ENCODE measurements at places on chromosomes 12 and 14. TPM values are rescaled to one million over a fixed set of nuclear protein-coding genes. Genes with fewer than 3 reads are reported as not detected.

DNA sequence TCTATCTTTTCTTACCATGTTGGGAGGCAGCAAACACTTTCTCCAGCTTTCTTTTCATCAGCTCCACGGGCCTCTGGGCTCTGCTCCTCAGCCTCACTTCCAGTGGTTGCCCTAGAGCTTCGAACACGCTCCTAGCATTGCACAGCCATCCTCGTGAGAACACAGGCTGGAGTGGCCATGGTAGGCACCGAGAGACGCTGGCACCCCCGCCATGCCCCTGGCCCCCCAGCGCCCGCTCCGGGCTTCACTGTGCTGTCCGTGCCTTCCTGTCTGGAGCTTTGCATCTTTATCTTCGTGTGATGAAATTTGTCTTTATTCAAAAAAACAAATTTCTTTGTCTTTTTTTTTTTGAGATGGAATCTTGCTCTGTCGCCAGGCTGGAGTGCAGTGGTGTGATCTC, 352.2 kb downstream of the TMEM121 start:
- DNase-seq, result no peak

RNF212B gene
- total RNA-seq, result not detected

DNA sequence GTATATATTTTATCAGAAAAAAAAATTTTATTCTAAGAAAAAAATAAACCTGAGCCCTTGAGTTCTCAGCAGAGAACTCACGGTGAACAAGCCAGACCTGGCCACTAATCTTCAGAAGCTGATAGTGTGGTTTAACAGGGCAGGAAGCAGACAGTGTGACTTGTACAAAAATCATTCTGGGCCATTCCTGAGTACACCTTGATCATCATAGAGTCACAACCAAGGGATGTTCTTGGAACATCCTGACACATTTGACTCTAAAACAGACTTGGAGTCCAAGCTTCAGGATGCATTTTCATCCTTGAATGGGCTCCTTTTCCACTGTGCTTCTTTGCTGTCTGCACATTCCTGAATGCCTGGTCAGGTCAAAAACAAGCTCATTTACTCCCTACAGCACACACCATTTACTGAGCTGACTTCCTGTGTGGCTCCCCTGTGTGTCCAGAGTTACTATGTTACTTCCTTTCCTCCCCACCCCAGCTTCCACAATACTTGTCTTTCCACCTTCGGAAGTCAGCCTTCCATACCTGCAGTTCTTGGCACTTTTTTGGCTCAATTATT, 112.0 kb downstream of the ANO6 start:
- no peak for DNase-seq

PLEKHD1 gene
- total RNA-seq, result not detected

ITGA5 gene
- 20.6 TPM for total RNA-seq

- DNase-seq, result no peak
These were observed 74.2 kb downstream of the TESC start for GRCh38 chr12:117024961-117025480.

DNA sequence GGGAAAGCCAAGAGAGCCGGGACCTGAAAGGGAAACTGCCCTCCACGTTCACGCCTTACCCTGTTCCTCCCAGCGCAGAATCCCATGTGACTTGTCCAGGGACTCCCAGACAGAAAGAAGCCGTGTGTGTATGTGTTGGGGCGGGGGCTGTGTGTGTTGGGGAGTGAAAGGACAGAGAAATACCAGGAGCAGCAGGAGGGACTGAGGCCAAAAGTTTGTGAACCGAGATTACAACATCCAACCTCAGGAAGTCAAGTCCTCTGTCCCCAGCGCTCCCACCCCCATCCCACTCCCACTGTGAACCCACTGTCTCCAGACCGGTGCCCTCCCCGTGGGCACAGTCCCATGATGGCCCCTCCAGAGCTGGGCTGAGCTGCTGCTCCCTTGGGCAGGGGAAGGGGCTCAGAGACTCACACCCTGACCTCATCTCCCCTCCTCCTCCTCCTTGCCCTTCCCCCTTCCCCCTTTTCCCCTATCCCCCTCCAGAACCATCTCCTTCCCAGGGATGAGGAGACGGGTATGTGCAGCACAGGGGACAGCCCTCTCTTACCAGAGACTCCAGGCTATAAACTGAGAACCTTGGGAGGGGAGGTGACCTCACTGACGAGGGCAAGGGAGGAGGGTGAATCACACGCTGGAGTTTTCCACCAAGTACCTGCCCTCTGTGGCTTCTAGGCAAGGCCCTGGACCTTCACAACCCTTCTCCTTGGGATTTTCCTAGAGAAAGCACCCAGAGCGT, at the start of gene SLC6A12:
SLC6A12 (minus strand) TSS at position 155 of the 739 bp plus-strand sequence. CDS start 4,171 bp downstream, outside the sequence.
- DNase-seq, result no peak

TMTC1 gene
- total RNA-seq, result 0.22 TPM

DAO gene
- total RNA-seq, result not detected

DNA sequence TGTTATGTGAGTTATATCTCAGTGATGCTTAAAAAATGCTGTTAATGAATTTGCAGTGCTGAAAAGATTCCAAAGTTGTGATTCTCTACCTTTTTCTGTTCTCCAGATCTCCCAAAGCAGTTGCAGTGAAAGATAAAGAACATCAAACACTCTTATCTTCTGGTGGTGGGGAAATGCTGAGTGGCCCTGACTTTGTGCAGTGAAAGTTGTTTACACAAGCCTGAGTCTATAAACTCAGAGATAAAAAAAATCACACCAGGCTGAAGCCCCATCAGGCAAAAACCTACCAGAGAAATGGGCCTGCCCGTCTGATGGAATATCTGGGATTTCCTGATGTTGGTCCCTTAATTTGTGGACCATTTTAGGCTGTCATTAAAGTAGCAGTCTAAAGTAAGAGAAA, 46.1 kb downstream of the RASSF3 start:
- no peak for DNase-seq

GRCh38 chr14:97253756-97254155, 456.6 kb downstream of the VRK1 start:
- no peak for DNase-seq

DNA sequence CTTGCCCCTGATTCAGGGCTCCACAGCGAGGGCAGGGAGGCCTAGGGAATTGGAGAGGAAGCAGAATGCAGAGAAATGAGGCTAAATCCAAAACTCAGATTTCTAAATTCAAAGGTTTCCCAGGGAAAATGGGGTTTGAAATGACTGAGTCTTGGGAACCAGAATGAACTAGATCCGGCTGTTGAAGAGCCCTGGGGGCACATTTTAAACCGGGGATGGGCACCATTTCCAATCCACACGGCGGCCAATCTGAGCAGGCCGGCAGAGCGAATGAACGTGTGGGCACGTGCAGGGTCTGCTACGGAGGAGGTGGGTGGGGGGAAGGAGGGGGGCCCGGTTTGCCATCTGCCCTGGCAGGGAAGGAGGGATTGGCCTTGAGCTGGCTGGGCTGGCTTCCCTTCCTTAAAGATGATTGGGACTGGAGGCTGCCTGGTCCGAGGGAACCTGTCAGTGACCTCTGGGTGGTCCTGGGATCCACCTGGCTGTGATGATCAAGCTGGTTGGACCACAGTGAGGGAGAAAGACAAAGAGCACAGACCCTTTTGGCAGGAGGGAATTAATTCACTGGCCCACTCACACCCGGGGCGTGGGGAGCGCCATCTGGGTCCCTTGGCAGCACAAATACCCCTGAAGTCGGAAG, 161.0 kb downstream of the RBM19 start:
- DNase-seq, result no peak

DNA sequence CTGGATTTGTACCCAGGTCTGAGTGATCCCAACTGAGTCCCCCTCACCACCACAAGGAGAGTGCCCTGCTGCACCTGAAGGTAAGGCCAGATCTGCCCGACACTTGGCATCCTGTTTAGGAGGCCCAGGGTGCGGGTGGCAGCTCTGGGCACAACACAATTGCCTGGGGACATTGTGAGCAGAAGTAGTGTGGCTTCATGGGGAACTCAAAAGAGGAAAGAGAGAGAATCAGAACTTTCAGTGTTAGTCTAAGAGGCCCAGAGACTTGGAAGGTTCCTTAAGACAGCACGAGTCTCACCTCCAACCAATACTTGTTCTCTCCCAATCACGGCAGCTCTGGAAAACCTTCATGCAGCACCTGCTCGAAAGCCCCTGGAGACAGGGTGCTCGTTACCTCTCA, 6.6 kb upstream of the SLC8B1 start:
- no peak for DNase-seq

DNA sequence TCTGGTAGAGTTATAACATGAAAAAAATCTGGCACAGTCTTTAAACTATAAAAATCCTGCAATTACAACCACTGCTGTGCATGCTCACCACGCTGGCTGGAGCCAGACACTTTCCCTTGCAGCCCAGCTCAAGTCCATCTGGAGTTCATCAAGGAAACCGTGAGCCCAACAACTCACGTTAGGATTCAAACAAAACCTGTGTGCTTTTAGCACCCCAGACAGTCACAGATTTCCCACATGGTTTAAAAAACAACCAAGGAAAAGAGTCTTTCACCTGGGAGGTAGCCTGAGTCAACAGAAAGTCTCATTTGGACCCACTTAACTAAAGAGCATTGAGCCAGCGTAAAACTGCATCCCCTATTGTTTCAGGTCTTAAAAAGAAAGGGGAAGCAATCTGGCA, 4.7 kb downstream of the LRIG3 start:
- DNase-seq, result no peak

CLEC2B gene
- 29.5 TPM for total RNA-seq

- DNase-seq, result no peak
These were observed 755.4 kb downstream of the SLC6A15 start for GRCh38 chr12:84157170-84157569.

FKBP4 gene
- 64.1 TPM for total RNA-seq

MYH6 gene
- 2.1 TPM for total RNA-seq

INSM2 gene
- not detected for total RNA-seq

GRCh38 chr12:43758247-43758727, 303 bp downstream of the PUS7L start:
- no peak for DNase-seq

DNA sequence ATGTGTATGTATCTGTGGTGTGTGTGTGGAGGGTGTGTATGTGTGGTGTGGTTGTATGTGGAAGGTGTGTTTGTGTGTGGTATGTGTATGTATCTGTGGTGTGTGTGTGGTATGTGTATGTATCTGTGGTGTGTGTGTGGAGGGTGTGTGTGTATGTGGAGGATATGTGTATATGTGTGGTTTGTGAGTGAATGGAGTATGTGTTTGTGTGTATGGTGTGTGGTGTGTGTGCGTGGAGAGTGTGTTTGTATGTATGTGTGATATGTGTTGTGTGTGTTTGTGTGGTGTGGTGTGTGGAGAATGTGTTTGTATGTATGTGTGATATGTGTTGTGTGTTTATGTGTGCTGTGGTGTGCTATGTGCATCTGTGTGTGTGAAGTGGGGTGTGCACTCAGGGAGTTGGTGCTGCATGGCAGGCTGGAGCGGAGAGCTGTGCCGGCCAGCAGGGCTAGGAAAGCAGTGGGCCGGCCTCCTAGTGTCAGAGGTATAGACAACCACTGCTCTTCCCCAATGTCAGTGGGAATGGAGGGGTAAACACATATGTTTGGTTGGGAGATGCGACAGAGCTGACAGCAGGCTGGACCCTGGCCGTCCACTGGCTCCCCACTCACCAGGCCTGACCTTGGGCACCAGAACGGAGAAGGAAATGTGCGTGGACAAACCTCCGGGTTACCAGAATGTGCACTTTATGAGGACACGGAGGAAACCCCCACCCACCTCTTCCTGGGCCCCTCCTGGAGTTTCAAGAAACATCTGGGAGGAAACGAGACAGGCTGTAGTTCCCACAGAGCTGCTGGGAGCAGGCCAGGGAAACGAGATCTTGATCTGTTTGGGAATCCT, 60.7 kb downstream of the CLMN start:
- no peak for DNase-seq

SLC15A4 gene
- total RNA-seq, result 19.4 TPM

- no peak for DNase-seq
These were observed 27.7 kb downstream of the FBLN5 start for GRCh38 chr14:91919814-91920213.

- DNase-seq, result no peak
These were observed 5.8 kb upstream of the PSMC6 start for GRCh38 chr14:52701223-52701622.

OR6C65 gene
- not detected for total RNA-seq

HEBP1 gene
- total RNA-seq, result 28.3 TPM

DNA sequence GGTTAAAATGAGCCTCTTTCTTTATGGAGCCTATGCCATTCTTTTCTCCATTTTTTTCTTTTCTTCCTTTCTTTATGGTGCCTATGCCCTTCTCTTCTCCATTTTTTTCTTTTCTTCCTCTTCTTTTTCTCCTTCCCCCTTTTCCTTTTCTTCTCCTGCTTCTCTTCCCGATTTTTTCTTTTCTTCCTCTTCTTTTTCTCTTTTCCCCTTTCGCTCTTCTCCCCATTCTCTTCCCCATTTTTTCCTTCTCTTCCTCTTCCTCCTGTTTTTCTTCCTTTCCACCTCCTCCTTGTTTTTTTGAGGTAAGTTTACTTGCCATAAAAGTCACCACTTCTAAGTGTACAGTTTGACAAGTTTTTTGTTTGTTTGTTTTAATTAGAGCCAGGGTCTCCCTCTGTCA, 50.1 kb downstream of the KIAA0586 start:
- no peak for DNase-seq

GRCh38 chr12:52364061-52364460, 3.2 kb downstream of the KRT85 start:
- no peak for DNase-seq

GRCh38 chr14:100124551-100125088, 34.8 kb downstream of the DEGS2 start:
- no peak for DNase-seq

GRCh38 chr12:32768518-32768917, 12.8 kb upstream of the YARS2 start:
- no peak for DNase-seq

NOC4L gene
- total RNA-seq, result 21.2 TPM

- DNase-seq, result no peak
These were observed 83.2 kb downstream of the KNTC1 start for GRCh38 chr12:122610207-122610606.

DNA sequence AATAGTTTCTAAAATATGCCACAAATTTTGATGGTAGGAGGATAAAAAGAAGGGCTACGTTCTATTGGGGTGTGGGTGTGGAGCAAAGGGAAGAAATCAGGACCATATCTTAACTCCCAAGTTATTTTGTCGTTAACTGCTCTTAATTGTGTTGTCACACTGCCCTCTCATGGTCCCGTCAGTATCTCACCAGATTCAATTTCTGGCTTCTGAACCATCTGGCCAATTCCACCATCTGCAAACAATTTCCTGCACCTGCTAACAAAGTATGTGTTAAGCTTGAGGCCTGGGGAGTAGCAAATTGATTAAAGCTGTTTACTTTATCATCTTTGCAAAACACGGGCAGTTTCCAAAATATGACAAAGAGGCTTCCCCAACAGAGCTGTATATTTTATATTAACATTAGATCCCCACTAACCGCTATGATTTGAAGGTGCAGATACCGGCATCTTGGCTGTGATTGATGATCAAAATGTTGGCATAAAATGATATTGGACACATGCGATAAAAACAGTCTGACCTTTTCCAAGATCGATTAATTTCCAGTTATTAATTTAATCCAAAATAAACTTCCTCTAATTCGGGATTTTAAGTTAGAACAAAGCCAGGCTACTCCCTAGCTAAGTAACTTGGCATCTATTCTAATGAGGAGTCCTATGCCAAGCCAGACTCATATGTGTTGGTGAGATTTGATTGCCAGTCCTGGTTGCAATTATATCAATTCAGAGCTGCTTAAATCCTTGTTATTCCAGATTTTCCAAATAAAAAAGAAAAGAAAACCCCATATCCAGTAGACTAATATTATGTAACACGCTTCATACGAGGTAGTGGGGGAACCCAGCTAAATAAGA, 6.9 kb upstream of the DNM1L start:
- DNase-seq, result peak; percentile 21
